H7 (cell line): ENCODE measurements at places on chromosomes 4 and X. TPM values are rescaled to one million over a fixed set of nuclear protein-coding genes. Genes with fewer than 3 reads are reported as not detected.

DNA sequence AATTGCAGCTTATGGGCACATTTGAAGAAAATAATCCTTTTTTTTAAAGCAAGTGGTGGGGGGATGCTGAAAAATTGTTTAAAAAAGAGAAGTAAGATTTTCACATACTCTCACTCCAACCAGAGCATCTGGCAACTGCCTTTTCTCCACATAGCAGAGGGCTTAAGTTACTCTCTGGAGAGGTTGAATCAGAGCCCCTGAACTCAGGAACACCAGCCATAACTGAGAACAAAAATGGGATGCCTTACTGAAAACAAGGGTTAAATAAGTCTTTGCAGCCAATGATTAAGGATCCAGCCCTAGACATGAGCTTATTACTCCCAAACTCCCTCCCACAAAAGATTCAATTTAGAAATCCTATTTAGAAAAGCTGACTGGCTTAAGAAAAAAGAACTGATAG lies 27.5 kb downstream of the CASK start:
- DNase-seq, result no peak

DNA sequence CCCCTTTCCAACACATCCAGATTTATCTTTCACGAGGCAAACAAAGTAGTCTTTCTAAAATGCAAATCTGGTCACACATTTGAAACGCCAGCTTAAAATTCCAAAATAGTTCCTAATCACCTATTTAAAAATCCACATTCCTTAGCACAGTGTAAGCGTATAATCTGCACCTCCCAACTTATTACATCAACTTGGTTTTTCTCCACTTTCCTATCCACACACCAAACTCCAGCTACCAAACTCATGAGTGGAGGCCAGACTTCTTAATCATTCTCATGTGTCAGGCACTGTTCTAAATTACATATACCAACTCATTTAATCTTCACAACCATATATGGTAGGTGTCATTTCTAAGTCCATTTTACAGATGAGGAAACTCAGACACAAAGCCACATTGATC lies 33.8 kb downstream of the ENOX2 start:
- DNase-seq, result no peak

GRCh38 chr4:184792950-184793555 lies 32.7 kb downstream of the ACSL1 start:
- no peak for DNase-seq

- no peak for DNase-seq
These were observed 118.6 kb downstream of the PALLD start for GRCh38 chr4:168615294-168616065.

DNA sequence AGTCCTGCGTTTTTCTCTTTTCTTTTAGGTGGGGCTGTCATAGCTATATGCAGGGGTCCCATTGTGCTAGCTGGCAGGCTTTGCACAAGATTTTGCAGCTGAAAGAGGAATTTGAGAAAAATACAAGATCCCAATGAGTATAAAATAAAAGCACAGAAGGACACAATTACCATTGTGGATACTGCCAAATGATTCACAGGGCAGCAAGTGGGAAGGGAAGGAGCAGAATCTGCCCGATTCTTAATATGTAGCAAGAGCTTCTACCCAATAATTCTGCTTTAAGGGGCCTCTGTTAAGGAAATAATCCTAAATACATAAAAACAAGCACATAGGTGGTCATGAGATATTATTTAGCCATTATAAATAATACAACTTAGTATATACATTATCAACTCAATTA lies 25.9 kb upstream of the ING2 start:
- no peak for DNase-seq

DNA sequence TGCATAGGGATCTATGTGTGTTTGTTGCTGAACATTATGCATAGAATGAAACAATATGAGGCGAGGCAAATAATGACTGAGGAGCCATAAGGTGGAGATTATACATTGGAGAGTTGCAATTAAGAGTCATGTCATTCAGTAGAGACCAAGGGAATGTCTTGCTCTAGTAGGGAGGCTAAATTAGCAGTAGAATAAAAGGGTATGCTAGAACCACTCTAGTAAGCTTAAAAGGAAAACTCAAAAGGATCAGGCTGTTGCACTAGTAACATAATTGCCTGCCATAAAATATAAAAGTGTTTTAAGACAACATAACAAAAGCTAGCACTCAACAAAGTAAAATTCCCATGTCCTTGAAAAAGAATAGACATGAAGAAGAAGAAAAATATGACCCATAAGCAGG lies 586.2 kb upstream of the DIAPH2 start:
- no peak for DNase-seq

- no peak for DNase-seq
These were observed 56.7 kb upstream of the RASSF6 start for GRCh38 chr4:73676861-73677323.

DNA sequence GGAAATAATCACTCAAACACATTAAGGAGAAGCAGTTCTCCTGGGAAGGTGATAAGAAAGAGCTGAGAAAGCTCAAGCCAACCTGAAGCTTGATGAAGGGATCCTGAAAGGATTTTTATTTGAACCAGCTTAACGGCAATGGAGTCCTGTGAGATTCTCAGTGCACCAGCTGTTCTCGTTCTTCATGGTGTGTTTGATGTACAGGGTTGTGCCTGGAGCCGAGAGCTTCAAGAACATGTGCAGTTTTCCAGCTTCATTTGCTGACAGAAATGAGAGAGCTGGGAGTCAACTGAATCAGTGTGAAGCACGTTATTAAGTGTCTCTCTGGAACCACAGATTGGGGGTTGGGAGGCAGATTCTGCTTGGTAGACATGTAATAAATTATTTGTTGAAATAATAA lies 115.7 kb downstream of the ANKRD50 start:
- no peak for DNase-seq

DNA sequence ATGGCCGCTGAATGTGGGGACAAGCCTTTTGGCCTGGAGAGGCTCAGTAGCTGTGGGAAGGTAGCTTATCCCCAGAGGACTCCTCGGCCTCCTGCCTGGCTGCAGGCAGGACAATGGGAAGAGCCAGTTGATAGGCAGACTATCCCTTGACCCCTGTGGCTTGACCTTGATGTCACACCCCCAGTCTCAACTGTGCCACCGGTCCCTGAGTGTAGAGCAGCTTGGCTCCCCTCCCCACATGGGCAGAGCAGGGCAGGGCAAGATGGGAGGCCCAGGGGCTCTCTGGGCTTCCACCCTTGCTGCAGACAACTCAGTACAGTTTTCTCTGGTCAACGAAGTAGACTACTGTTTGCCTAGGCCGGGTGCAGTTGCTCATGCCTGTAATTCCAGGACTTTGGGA lies 25.7 kb downstream of the SYAP1 start:
- no peak for DNase-seq

DNA sequence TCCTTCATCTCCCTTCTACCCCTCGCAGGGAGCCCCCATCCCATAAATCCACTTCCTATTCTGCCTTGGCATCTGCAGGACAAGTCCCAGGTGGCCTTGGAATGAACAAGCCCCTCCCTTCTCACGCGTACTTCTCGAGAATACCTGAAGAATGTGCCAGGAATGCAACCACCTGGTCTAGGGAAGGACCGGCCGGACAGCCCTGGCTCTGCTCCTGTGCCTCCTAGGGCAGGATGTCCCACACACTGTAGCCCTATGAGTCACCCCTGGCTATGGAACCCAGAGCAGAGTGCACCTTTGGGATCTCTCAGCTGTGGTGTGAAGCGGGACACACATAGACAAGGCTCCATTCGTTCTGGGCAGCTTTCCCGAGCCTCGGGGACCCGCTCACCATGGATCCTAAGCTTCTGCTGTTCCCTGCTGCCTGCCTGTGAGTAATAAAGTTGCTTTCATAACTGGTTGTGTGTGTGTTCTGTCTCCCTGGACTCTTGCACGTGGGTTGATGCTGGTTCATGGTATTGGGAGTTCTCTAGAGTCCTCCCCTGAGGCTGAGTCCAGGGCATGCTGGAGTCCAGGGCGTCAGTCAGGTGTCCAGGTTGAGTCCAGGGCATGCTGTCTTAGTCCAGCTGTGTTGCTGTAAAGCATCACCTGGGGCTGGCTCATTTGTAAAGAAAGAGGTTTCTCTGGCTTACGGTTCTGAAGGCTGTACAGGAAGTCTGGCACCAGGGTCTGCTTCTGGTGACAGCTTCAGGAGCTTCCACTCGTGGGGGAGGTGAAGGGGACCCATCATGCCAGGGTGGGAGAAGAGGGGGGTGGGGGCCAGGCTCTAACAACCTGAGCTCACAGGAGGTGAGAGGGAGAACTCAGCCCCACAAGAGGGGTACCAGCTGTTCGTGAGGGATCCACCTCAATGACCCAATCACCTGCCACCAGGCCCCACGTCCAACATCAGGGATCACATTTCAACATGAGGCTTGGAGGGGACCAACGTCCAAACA lies 7.4 kb upstream of the PDE6B start:
- peak; percentile 70 for DNase-seq

DNA sequence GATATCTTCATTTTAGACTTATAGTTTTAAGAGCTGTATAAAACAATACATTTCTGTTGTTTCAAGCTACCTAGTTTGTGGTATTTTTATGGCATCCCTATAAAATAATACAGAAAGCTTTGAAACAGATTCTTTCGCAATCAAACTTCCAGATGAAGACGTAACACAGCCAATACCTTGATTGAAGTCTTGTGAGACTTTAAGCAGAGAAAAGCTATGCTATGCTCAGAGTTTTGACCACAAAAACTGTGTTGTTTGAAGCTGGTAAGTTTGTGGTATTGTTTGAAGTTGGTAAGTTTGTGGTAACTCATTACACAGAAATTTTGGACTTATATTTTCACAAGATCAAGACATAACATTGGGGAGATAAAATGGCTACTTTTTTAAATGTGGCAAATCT lies 201.8 kb upstream of the UGT8 start:
- DNase-seq, result no peak

DNA sequence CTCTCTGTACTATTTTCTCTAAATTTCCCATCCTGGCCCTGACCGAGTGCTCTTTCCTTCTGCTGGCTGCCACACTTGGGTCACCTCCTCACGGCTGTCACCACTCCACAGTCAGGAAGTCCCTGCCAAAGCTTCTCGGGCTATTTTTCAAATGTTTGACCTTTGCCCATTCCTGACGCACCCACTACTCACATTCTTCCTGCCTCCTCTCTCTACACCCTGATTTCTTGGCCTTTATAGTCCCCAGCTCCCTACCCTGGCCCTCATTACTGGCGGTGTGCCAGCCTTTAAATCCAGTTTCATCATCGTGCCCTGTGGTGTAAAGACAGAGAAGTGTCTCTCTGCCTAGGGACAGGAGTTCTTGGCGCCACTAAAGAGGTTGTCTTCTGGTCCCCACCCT lies 46.4 kb upstream of the GATB start:
- no peak for DNase-seq

- peak; percentile 3 for DNase-seq
These were observed 399.7 kb downstream of the PABPC4L start for GRCh38 chr4:133801883-133802282.

GRCh38 chrX:17674601-17675000 lies 62.7 kb upstream of the SCML1 start:
- no peak for DNase-seq

The SMIM14 gene
- total RNA-seq, result 30.3 and 60.0 TPM in 2 replicates

DNA sequence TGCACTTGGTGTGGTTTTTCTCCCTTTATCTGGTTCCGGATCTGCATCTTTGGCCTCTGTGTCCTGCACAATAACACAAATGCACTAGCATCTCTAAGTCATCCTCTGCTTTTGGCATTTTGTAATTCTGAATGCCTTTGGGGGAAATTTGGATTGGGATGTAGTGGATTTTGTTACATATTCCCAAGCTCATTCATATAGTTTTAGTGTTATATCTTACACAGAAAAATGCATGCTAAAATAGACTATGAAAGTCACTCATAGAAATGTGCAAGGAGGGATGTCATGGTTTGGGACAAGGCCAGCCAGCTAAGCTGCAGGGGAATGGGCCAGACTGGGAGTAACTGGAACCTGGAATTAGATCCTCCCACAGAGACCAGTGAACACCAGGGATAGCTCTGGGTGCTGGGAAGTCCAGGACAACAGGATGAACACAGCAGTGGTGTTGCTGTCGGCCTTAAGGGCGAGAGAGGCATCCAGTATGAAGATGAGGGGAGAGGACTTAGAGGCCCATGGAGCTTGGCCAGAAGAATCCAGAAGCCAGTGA lies 20.1 kb downstream of the ENPP6 start:
- DNase-seq, result no peak
